Effector CD8-positive, alpha-beta T cell (primary cell): ENCODE measurements at places on chromosomes 1 and 21.

DNA sequence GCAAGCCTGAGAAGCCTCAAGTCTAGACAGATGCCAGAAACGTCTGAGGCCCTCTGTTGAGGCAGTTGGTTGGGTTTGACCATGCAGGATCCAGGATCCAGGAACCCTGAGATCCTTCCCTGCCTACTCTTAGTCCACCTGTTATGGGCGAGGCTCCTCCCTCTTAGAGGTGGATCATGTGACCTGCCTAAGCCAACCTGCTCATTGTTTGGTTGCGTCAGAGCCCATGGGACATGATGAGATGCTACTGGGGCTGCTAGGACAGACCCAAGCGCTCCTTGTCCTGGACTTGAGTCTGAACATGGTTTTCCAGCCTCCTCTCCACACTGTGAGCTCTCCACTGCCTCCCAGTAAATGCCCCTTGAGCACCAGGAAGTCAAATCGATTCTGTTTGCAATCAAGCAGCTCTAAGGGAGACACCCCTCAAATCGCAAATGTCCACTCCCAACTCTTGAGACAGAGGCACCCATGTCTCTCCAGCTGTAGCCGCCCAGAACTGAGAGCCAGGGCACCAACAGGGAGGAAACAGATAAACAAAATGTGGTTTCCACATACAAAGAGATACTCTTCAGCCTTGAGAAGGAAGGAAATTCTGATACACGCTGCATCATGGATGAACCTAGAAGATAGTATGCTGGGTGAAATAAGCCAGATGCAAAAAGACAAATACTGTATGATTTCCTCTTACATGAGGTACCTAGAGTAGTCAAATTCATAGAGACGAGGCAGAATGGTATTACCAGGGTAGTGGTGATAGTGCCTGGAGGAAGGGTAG, 31.7 kb upstream of the WNT4 start:
- no peak for DNase-seq

DNA sequence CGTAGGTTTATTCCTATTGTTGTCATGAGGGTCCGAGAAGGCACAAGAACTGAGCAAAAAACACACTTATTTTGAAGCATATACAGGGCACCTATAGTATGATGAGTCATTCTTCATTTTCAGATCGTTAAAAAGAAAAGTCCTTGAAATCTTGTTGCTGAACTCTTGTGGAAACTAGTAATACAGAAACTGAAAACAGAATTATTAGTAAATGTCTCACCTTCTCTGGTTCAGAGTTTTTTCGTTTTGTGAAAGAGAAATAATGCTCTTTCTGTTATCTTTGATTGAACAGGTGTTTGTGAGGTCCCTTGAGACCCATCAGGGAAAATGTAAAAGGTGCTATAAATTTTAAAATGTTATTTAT, 102.0 kb upstream of the COA6 start:
- no peak for DNase-seq

DNA sequence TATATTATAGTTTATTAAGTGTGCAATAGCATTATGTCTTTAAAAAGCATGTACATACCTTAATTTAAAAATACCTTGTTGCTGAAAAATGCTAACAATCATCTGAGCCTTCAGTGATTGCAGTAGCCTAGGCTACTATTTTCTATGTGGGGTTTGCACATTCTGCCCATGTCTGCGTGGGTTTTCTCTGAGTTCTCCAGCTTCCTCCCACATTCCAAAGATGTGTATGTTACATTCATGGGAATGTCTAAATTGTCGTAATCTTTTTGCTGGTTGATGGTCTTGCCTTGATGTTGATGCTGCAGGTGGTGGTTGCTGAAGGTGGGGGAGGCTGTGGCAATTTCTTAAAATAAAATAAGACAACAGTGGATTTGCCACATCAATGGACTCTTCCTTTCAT, 12.5 kb downstream of the AADACL3 start:
- DNase-seq: no peak

DNA sequence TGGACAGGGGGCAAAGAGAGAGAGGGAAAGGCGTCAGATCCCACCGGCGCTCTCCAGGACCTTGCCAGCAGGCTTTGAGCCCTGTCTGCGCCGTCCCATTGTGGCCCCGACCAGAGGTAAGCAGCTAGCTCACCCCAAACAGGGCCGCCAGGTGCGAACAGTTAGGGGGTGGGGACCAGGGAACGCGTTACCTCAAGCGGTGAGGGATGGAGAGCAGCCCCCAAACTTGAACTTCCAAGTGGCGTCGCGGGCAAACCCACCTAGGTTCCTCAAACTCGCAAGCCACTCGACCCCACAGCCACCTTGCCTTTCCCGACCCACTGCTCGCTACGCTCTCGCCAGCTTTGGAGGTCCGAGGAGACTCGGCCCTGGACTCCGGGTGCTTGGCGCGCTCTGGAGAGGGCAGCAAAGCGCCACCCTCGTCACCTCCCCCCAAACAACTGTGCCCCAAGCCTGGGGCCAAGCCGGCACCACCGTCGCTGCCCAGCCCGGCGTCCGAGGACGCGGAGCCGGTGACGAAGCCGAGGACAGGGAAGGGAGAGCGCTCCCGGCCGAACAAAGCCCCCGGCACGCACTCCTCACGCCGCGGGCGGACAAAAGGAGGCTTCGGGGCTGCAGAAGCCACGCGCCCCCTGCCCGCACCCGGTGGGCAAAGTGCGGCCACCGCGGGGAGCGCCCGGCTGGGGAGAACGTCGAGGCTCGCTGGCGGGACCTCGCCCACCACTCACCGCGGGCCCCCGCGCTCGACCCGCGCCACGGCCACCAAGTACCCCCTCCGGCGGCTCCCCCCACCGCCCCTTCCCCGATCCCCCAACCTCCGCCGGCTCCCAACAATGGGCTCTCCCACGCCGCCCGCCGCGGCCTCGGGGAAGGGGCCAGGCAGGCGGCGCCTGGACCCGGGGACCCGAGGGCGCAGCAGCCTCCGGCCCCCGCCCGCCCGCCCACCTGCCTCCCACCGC, 976 bp downstream of the SSBP3 start:
- DNase-seq: no peak

GRCh38 chr21:27419153-27419552, 452.3 kb upstream of the ADAMTS5 start:
- no peak for DNase-seq

GRCh38 chr1:165073185-165074007, 283.1 kb downstream of the LMX1A start:
- no peak for DNase-seq
